ENCODE measurements at places on chromosomes 6 and 20.

DNA sequence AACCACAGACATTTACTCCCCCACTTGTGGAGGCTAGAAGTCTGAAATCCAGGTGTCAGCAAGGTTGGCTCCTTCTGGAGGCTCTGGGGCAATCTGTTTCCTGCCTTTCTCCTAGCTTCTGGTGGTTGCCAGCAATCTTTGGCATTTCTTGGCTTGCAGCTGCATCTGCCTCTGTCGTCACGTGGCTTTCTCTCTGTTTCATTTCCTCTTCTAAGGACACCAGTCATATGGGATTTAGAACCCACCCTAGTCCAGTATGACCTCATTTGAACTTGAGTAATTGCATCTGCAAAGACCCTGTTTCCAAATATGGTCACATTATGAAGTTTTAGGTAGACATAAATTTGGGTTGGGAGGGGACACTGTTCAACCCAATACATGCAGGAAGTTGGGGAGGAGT is 56.2 kb upstream of the EPB41L1 start:
- no peak for DNase-seq

DNA sequence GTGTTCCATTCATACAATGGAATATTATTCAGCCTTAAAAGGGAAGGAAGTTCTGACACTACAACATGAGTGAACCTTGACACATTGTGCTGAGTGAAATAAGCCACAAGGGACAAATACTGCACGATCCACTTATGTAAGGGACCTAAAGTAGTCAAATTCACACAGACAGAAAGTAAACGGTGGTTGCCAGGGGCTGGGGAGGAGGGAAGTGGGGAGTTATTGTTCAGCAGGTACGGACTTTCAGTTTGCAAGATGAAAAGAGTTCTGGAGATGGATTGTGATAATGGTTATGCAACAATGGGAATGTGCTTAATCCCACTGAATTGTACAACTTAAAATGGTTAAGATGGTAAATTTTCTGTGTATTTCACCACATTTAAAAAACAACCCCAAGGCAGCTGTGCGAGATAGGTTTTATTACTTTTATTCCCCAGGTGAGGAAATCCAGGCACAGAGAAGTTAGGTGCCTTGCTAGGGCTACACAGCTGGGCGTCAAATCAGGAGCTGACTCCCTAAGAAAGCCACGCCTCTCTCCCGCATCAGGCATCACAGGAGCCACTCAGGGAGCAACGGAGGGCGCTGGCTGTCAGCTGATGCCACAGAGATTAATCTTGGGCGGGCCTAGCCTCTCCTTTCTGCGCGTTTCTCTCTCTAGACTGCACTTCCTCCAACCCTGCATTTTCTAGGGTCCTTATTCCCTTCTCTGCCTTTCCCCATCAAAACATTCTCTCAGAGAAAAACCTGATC is 9.3 kb upstream of the TRAF3IP2 start:
- DNase-seq = no peak

DNA sequence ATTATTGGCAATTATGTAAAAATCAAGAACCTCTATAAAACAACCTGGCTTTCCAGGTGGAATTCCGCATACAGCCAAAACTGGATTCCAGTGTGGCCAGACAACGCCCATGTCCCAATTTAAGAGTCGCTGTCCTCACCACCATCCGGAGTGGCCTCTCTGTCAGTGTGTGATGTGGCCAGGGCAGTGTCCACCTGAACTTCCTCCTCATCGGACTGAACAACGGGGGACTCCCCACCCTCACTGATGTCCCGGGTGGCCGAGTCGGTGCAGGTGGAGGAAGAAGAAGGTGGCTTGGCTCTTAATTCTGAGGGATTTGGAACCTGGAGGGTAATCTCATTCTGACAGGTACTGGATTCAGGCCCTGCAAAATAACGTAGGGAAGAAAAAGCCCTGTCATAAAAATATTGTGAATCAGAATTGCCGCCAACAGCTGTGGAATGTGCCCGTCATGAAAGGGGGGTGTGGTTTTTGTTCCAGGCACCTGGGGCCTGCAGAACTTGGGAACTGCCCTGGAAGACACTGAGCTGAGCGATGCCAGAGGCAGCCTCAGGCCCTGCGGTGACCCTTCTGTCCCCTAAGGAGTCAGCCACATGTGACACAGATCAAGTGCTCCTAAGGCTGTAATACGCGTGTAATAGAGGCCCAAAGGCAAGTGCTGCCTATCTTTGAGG is 139.8 kb downstream of the DTNBP1 start:
- DNase-seq = no peak

DNA sequence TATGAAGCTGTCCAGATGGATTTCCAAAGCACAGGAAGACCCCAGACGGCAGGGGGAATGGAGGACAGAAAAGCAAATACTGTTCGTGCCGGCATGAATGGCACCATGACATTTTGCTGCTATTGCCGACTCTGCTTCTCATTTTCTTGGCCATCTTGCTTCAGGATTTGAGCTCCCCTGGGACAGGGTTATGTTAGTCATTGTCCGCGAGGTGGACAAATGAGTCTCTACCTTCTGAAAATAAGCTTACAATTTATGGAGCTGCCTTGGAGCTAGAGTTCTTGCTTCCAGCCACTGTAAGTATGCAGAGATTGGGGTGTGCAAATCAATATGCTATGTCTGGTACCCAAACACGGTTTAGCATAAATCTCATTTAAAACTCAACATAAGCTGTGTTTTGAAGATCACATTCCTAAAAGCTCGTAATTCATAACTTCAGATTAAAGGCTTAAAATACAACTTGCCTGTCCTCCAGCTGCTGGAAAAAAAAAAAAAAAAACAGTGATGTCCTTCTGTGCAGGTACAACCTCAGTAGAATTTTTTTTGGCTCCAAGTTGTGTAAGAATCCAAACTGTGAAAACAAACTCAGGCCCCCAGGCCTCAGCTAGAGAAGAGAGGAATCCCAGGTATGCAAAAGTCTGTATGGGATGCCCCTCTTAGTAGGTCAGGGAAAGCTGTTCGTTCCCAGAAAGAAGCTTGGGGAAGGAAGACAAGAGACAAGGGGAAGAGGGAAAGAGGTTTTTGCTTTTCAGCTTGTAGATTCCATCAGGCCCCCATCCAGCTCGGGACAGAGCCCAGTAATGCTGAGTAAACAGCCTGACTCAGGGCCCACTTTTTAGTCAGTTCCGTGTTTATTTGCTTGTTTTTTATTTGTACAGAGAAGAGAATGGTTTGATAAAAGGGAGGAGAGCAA is 184.2 kb upstream of the FOXA2 start:
- DNase-seq = no peak

GRCh38 chr6:3750317-3751076 is 1.0 kb downstream of the PXDC1 start:
- no peak for DNase-seq

DNA sequence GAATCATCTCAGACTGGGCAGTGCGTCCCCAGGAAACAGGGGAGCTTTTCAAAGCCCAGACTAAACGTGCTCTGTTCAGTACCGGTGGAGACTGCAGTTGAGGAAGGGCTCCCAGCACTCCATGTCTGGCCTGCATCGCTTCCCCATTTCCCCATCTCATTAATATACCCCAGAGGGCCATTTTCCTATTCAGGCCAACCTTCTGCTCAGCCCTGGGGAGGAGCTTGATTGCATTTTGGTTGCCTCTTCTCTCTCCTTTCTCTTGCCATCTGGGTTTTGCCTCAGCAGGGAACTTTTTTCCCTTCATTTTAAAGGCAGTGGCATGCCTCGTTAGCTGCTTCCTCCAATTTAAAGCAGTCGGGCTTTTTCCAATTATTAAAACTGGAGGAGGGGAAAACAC is 394.3 kb upstream of the SOX4 start:
- no peak for DNase-seq

DNA sequence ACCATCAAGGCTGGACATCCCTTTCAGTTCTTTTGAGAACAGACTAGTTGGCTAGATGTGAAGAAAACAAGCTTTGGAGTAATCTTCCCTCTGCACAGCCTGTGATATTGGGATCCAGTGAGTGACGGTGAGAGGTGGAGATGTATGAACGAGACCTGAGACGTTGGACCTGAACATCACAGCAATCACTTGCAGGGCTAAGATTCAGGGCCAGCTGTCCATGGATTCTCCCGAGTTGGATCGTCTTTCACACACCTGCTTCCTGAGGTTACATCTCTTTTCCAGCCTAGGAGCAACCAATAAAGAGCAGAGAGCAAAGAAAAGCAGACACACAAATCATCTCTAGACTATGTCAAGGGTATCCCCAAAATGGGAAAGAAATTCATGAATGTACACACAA is 30.0 kb upstream of the TMEM14A start:
- no peak for DNase-seq

- no peak for DNase-seq
These were observed 60.8 kb downstream of the DNAH8 start for GRCh38 chr6:38775870-38776269.

- no peak for DNase-seq
These were observed 10.7 kb downstream of the SPATA2 start for GRCh38 chr20:49904440-49905214.

DNA sequence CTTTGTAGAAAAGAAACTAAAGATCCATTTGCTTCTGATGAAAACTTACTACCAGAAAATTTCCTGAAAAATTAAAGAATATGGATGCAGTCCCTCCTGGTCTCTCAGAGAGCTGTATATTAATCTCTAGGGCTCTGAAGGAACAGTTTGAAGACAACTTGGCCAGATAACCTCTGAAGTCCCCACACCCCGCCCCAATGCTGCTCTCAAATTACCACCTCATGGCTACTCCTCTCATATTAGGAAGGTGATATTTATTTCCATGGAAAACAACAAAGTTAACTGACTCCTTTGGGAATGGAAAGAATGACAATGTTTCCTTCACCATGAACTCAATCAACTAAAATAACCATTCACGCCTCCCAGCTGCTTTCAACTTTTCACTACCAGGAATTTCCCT is 408.4 kb upstream of the FLRT3 start:
- DNase-seq = no peak

GRCh38 chr20:48826883-48827771 is 672 bp downstream of the PREX1 start:
- DNase-seq = peak; percentile 32

DNA sequence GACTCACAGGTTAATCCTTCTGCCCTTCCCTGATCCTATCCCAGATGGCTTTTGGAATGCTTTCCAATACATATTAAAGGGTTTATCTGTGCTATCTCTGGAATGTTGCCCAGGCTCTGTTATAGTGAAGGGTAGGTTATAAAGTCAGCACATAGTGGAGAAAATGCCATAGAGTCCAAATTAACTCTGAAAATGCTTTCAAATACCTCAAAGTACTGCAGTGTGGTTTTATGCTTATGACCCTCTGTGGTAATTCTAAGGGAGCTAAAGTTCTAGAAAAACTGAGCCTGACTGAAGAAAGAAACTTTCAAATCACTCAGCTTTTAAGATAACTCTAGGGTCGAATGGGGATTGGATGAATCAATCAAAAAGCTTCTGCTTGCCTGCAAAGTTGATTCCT is 159.8 kb downstream of the PLCB1 start:
- no peak for DNase-seq

GRCh38 chr6:15796130-15796771 is 133.4 kb upstream of the DTNBP1 start:
- DNase-seq = no peak

GRCh38 chr6:13538084-13538483 is 36.3 kb upstream of the SIRT5 start:
- DNase-seq = no peak

GRCh38 chr20:57911512-57912226 is 201.9 kb upstream of the PMEPA1 start:
- no peak for DNase-seq

DNA sequence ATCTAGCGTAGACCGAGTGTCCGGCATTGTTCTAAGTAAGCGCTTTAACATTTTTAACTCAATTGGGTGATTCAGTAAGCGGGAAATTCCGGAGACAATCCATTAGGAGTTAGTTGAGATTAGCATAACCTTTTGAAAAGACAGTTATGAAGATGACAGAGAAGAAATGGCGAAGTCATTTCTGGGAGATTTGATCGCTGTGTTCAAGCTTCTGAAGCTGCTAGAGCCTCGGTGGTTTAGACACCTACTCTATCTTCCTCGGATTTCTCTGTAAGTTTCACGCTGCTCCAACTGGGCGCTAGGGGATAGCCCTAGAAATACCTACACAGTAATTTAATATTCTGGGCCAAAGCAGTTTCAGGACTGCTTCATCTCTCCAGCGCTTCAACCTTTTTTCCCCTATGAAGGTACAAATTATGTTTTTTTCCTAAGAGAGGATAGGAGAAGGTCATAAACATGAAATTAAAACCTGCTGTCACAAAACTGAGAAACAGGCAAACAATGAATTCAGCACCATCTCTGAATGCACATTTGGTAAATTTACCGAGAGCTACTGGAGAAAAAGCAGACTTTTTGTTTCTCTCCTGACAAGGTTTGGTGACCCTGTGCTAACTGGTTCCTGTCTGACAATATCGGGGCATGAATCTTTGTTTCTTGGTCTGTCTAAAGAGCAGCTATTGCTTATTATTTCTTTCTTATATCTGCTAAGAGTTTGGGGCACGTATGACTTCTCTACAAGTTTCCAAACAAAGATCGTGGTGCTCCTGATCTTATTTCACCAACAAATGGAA is 22.4 kb downstream of the ZNF311 start:
- no peak for DNase-seq

GRCh38 chr6:156533872-156534524 is 243.2 kb upstream of the ARID1B start:
- DNase-seq = no peak

DNA sequence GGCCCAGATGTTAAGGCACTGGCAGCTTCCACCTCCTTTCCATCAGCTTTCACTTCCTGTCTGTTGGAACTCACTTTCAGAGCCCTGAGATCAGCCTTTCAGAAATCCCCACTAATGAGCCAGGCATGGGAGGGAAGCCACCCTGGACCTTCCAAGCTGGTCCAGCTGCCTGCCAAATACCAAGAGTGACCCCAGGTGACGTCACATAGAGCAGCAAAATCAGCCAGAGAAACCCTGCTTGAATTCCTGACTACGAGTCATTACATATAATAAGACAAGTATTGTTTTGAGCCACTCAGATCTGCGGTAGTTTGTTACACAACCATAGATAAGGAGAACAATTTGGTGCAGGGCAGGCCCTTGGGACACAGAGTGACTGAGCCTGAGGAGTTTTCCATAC is 556.0 kb upstream of the JAG1 start:
- no peak for DNase-seq

DNA sequence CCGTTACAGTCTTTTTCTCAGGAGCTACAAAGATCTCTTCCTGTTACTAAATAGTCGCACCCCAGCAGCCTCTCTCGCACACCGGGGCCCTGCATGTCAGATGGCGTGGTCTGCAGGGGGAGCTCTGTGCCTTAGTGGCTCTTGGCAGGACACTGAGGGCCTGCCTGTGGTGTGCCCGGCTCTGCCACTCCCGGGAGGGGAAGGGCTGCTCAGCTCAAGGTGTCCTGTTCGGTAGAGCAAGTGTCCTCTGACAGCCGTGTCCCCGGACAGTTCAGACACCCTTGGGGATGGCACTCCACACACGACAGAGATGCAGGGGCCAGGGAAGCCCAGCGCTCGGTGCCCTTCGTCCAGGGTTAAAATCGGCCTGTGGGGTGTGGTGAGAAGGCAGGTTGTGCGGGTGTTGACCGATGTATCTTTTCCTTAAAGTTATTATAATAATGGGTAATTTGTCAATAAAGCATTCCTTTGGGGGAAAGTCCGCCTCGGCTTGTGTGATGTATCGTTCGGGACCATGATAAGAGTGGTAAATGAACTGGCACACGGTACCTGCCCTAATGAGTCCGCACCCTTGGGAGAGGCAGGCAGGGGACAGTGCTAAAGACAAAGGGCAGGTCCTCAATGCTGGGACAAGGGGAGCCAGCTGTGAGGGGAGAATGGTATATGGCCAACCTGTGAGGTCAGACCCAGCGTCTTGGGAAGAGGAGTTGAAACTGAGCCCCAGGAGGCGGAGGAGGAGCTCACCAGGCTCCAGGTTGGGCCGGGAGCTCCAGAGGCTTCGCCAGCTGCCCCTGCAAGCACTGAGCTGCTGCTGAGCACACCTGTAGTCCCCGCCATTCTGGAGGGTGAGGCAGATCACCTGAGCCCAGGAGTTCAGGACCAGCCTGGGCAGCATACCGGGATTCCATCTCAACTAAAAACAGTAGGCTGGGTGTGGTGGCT is 3.6 kb upstream of the DNAJC5 start:
- DNase-seq = no peak
